ENCODE measurements at places on chromosomes 1 and 21. TPM values are rescaled to one million over a fixed set of nuclear protein-coding genes. Genes with fewer than 3 reads are reported as not detected.

GRCh38 chr1:18583326-18583941 lies 47.2 kb upstream of the PAX7 start:
- no peak for DNase-seq

DNA sequence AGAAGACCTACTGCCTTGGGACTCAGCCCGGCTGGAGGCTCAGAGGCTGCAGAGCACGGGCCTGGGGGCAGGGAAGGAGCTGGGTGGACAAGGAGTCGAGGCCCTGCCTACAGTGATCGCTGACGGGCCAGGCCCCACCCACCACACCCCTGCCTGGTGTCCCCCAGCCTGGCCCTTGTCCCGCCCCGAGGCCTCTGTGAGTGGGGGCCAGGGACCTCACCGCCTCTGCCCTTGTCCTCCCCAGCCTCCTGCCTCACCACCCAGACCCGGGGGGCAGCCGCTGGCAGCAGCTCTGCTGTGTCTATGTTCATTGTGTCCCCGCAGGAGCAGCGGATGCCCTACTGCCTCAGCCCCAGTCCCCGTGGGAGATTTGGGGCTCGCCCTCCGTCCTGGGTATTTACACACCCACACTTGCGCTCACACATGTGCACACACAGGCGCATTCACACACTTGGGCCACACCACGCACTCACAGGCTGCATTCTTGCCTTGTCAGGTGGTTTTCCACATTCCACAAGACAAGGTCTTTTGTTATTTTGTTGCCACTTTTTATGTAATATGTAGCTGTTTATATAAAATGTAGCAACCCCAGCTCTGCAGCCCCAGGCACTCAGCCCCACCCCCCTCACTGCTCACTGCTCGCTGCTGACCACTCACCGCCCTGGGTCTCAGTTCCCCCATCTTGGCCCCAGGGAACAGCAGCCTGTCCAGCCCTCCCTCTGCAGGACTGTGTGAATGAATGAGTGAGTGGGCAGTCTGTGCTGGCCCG lies 7.3 kb downstream of the PFKL start:
- DNase-seq, result no peak

- DNase-seq, result peak; percentile 83
Measured at GRCh38 chr21:25911730-25912401, 177.1 kb downstream of the GABPA start.

ASCL5 gene
- not detected for total RNA-seq

DNA sequence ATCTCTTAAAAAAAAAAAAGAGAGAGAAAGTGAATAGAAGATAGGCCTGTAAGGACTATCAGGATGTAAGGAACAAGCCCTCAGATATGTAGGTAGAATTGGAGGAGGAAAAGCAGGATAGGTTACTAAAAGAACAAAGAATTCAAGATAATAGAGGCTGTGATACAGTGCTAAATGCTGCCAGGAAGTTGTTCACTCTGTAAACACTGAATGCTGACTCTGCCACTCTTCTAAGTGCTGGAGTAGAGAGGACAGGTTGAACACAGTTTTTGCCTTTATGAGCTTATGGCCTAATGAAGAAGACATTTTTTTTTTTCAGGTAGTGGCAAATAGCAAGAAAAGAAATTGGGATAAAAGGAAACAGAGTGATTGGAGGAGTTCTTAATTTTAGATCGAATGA lies 90.6 kb upstream of the ZNF678 start:
- no peak for DNase-seq

ATP1A4 gene
- total RNA-seq, result not detected

- no peak for DNase-seq
Measured at GRCh38 chr1:75736016-75736415, 11.5 kb downstream of the ACADM start.

RGS13 gene
- not detected for total RNA-seq

DNA sequence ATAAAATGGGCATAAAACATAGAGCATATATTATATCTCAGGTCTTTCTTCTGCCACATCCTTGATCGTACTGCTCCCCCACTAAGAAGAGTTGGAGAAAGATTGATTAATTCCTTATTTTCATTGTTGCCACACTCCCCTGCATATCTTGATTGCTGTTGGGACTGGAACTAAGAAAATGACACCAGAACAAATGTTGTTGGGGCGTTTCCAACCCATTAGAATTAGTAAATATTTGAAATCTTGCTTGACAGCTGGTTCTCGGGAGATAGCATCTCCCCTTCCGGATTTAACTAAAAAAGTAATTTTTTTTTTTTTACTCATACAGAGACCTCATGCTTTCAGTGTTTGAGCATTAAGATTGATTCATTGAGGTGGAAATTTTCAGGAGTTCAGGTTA lies 493.0 kb upstream of the PLXNA2 start:
- DNase-seq, result no peak

DNA sequence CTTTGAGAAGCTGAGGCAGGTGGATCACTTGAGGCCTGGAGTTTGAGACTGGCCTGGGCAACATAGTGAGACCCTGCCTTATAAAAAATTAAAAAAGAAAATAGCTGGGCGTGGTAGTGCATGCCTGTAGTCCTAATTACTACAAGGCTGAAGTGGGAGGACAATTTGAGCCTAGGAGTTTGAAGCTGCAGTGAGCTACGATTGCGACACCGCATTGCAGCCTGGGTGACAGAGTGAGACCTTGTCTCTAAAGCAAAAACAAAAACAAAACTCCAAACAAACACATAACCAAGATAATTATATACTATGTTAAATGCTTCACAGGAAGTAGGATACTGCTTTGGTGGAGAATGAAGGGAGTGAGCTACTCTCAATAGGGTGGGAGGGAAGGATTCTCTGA lies 5.4 kb upstream of the PAFAH2 start:
- DNase-seq, result no peak

FNDC5 gene
- not detected for total RNA-seq

CLDN8 gene
- not detected for total RNA-seq

CACNA1E gene
- total RNA-seq, result not detected

TLR5 gene
- total RNA-seq, result under 0.01 TPM

CNIH3 gene
- total RNA-seq, result 1.4 TPM

DNA sequence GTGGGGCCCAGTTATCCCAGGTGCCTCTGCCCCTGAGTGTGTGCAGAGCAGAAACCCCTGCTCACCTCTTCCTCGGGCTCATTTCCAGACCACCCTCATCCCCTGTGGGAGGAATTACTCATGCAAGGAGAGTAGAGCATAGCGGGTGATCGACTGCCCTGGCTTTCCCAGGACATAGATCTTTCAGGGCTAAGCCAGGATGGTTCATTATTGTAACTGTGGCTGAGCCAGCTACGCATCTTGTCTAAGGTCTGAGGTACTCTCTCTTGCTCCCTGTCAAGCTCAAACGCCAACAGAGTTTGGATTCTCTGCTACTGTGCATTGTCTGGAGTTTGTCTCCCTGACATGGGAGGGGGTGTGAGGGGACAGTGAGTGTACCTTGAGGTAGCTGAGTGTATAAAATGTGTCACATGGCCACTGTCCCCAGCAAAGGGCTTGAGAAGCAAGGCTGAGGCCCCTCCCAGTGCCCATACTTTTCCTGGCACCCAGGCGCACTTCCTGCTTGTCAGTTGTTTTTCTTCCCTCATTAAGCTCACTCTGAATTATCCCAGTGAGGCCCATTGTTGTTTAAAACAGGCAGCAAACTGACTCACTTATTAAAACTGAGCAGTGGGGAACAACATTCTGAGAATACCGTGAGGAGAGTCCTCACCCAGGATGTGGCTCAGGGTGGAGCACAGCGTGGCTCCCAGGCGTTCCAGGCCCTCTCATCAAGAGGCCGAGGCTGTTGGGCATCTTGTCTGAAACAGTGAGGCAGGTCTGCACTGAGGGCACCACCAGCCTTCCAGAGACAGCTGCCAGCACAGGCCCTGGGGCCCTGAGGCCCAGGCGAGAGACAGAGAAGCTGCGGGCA lies 92.9 kb downstream of the LAMC2 start:
- no peak for DNase-seq

GRCh38 chr1:59292562-59292961 lies 4.3 kb upstream of the FGGY start:
- DNase-seq, result no peak

KRTAP13-2 gene
- total RNA-seq, result not detected

Data from epithelial cell of proximal tubule (primary cell).